ENCODE measurements at places on chromosomes 5 and 9.
A peak's percentile ranks its signal among the peaks of the same experiment; 100 is the strongest.

DNA sequence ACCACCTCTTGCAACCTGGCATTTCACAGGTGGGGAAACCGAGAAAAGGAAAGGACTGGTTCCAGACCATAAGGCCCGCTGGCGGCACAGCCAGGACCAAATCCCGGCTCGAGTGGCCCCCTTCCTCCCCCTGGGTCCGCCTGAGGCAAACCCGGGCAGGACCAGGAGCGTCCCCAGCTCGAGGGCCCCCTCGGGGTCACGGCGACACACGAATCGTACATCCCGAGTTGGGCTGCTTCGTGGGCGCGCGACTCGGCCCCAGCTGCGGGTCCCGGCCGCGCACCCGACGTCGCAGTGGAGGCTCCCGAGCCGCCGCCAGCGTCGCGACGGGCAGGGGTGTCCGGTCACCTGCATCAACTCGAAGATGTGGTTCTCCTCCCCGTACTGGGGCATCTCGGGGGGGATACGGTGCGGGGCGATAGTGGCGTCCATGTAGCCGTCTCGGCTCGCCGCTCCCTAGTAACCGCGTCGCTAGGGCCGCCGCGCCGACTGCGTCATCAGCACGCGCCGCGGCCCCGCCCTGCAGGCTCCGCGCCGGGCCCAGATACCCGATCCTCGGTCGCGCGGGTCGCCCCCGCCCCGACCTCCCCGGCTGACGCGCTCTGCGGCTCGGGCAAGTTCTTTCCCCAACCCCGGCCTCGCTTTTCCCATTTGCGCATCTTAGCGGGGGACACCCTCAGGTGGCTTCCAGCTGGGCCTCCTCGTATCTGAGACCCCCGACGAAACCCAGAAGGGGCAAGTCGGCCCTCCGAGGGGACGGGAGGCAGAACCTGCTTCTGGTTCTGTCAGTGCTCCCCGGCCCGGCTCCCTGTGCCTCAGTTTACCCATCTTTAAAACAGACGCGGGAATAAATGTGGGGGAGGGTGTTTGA, at the start of gene AK8:
TSS of gene AK8 (minus strand) at position 461 of the 871 bp plus-strand sequence. CDS start at position 432, 29 bp downstream.
- DNase-seq = peak; percentile 76

- no peak for DNase-seq
These were observed 35.7 kb downstream of the LRRC70 start for GRCh38 chr5:62614355-62614754.

DNA sequence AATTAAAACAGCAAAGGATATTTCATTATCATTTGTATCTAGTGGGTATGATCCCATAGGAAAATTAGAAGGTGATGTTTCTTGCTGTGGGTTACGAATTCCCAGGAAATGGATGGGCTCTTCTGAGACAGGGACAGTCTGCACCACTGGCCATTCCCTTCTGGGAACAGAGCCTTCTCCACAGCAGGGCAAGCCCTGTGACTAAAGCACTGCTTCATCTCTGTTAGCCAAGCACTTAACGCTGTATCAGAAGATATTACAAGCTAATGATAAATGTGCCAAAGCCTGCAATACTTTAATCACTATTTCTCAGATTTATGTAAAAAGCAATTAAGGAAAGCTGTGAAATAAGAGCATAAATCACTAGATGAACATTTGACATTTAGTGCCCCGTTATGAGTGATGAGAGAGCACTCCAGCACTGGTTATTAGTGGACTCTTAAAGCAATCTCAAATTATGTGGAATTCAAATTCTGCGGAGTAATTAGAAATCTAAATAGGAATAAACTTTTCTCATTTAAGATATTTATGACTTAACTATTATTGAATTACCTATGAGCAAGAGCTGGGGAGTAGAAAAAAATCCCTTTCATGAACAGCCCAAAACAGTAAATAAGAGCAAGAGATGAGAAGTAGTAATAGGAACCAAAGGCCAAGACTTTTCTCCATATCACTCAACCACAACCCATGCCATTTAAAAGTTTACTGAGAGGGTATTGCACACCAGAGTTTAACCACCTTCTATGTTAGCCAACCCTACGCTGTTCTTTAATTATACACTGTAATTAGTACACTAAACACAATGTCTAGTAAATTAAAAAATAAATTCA, 49.2 kb downstream of the FAM240B start:
- DNase-seq = no peak

- no peak for DNase-seq
These were observed 17.4 kb downstream of the TMOD1 start for GRCh38 chr9:97518909-97519307.

- DNase-seq = no peak
These were observed 71.2 kb downstream of the PLAC8L1 start for GRCh38 chr5:146034127-146034526.

- no peak for DNase-seq
These were observed 648.0 kb upstream of the DMAC1 start for GRCh38 chr9:8447601-8448000.

GRCh38 chr5:162806195-162806594, 631.2 kb upstream of the CCNG1 start:
- DNase-seq = no peak

DNA sequence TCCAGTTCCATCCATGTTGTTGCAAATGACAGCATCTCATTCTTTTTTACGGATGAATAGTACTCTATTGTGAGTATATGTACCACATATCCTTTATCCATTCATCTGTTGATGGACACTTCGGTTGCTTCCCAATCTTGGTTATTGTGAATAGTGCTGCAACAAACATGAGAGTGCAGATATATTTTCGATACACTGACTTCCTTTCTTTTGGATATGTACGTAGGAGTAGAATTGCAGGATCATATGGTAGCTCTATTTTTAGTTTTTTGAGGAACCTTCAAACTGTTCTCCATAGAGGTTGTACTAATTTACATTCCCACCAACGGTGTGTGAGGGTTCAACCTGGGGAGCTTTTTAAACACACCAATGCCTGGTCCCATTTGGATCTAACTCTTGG, 22.3 kb downstream of the GALNT12 start:
- no peak for DNase-seq

GRCh38 chr9:131635285-131635684, 90.0 kb downstream of the PRRT1B start:
- DNase-seq = peak; percentile 55

- no peak for DNase-seq
These were observed 97.5 kb downstream of the EBF1 start for GRCh38 chr5:159002171-159002570.
